ENCODE measurements at places on chromosomes 2 and 18.
A peak's percentile ranks its signal among the peaks of the same experiment; 100 is the strongest.

DNA sequence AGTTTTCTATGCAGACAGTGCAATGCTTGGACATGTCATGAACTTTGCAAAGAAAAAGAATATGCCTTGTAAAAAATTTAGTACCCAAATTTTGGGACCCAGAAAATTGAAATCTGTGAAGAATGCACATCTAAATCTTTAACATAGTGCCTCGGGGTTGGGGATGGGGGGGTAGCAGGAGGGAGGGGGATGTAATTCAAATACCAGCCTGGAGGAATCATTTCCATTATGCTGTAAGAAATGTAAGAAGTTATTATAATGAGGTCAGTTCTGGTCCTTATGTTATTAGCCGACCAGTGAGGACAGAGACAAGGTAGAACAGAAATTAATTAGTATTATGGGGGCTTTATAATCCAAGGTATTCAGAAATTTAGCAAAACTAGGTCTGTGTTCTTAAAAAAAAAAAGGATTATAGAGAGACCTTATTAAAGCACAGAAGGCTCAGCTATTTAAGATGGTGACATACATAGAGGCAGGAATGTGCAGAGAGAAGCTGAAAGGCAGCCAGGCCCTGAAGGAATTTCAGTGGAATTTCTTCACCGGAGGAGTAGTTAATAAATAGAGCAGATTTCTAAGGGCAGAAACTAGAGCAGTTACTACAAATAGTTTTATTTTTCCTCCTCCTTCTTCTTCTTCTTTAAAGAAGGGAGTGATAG lies 89.0 kb upstream of the RBMS1 start:
- peak; percentile 74 for DNase-seq

- DNase-seq, result no peak
Observed at GRCh38 chr2:118584877-118585276, 262.6 kb downstream of the EN1 start.

- no peak for DNase-seq
Observed at GRCh38 chr2:65835975-65836549, 403.7 kb upstream of the SPRED2 start.

DNA sequence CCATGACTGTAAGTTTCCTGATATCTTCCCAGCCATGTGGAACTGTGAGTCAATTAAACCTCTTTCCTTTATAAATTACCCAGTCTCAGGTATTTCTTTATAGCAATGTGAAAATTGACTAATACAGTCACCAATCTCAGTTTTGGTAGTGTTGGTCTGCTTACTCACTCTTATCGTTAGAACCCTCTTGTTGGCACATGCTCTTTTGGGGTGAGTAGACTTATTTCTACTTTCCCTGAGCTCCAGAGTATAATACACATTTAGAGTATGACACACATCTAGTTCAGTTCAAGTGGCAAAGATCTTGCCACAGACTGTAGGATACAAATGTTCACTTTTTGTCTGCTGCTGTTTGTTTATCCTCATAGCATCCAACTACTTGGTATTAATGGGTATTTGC lies 347.5 kb upstream of the CELF4 start:
- DNase-seq, result no peak

- DNase-seq, result peak; percentile 68
Observed at GRCh38 chr2:26770986-26771586, 7.0 kb downstream of the SLC35F6 start.

- DNase-seq, result no peak
Observed at GRCh38 chr2:119678021-119678656, 862 bp upstream of the TMEM177 start.

Measured in HFFc6 (cell line).